Thoracic aorta (tissue), 2 donors: ENCODE measurements at places on chromosomes 16 and 17. TPM values are rescaled to one million over a fixed set of nuclear protein-coding genes. Genes with fewer than 3 reads are reported as not detected.

- no peak for DNase-seq
Measured at GRCh38 chr17:40350689-40351358, 13.7 kb downstream of the GJD3 start.

- DNase-seq, result no peak
Measured at GRCh38 chr17:34637041-34637547, 57.7 kb downstream of the TMEM132E start.

DNA sequence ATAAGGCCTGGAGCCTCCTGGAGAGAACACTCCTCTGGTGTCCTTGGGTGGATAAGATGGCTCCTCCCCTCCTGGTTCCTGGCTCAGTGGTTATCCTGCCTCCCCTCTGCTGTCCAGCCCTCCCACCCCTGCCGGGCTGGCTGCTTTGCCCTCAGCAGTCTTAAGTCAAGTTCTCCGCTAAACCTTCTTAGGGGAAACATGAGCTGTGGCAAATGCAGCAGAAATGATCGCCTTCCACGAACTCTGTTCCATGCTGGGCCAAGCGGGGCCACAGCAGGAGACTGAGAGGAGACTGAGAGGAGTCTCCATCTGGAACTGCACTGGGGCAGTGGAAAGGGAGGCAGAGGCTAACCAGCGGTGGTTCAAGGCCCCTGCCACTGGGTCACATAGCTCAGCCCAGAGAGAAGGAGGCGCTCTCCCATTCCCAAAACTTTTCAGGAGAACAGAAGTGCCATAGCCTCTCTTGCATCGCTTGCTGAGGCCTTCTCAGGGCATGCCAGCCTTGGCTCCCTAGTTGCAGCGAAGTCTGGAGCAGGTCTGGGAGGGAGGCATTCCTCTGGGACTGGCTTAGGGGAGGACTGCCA is 26.9 kb downstream of the TNS4 start:
- no peak for DNase-seq

Gene TMEM100
- 10.7 TPM for total RNA-seq

Gene CTRB2
- 12.5 TPM for total RNA-seq
